ENCODE measurements at places on chromosomes 5 and 9. TPM values are rescaled to one million over a fixed set of nuclear protein-coding genes. Genes with fewer than 3 reads are reported as not detected.

Gene FCHSD1
- total RNA-seq = 8.5 TPM

Gene FAM169A
- 7.7 TPM for total RNA-seq

Gene TYRP1
- total RNA-seq = not detected

Gene LVRN
- total RNA-seq = not detected

Gene PCDHB2
- total RNA-seq = 4.1 TPM

Gene ANKRD18A
- 9.2 TPM for total RNA-seq

Gene ANXA2R
- 4.1 TPM for total RNA-seq

Gene CCDC152
- not detected for total RNA-seq

Gene MYOZ3
- total RNA-seq = 0.22 TPM

Gene SPINK13
- total RNA-seq = not detected

Gene GCNT4
- 0.35 TPM for total RNA-seq

Gene KCNV2
- total RNA-seq = not detected

Gene NMUR2
- total RNA-seq = 0.13 TPM

Gene DMRT3
- not detected for total RNA-seq

Gene PTPN3
- total RNA-seq = 16.0 TPM

Gene HTR1A
- total RNA-seq = not detected

Gene IL5
- total RNA-seq = not detected

Gene SPATA24
- total RNA-seq = 7.3 TPM

Gene NKD2
- total RNA-seq = 19.9 TPM

Gene HMCN2
- total RNA-seq = 0.05 TPM

Gene PCDHB10
- not detected for total RNA-seq

Gene SURF6
- total RNA-seq = 24.0 TPM

Gene ASB6
- 21.3 TPM for total RNA-seq

Gene CNTNAP3B
- total RNA-seq = 16.8 TPM

Gene STC2
- 38.1 TPM for total RNA-seq

Gene ACSL6
- not detected for total RNA-seq

Gene SLC25A2
- not detected for total RNA-seq

Gene ZDHHC11B
- total RNA-seq = 1.6 TPM

Gene TNFSF15
- 0.17 TPM for total RNA-seq

Gene RALGPS1
- total RNA-seq = 1.0 TPM

Gene PCDHA11
- total RNA-seq = 0.96 TPM

Gene SVEP1
- 1.8 TPM for total RNA-seq

Gene ZMYND19
- total RNA-seq = 55.0 TPM

Gene CCL19
- not detected for total RNA-seq

Gene SLC36A3
- not detected for total RNA-seq
